ENCODE measurements at places on chromosomes 2 and 18.

DNA sequence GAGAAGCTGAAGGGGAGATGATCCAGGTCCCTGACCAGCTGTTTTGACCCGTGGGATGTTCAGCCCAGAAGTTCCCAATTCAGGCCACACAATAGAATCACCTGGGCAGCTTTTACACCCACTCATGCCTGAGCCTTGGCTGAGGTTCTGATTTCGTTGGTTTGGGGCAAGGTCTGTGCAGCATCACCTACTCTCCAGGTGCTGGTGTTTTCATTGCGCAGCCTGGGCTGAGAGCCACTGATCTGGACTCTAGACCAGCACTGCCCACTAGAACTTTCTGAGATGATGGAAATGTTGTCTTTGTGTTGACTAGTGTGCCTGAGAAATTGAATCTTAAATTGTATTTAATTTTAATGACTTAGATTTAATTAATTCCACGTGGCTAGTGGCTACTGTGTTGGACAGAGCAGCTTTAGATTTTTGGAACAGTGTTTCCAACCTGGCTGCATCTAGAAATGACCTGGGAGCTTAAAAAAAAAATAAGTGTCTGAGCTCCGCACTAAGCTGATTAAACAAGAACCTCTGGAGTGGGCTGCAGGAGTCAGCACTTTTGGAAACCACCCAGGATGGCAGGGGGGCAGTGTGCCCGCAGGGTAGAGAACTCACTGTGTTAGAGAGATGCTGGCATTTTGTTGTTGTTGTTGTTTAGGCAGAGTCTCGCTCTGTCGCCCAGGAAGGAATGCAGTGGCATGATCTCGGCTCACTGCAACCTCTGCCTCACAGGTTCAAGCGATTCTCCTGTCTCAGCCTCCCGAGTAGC lies 33.7 kb downstream of the DYSF start:
- no peak for DNase-seq

- no peak for DNase-seq
Measured at GRCh38 chr2:9618410-9618809, 12.4 kb downstream of the YWHAQ start.

- no peak for DNase-seq
Measured at GRCh38 chr2:154457286-154457685, 241.2 kb upstream of the KCNJ3 start.

- DNase-seq = no peak
Measured at GRCh38 chr2:187989925-187990623, 301.6 kb upstream of the GULP1 start.

- no peak for DNase-seq
Measured at GRCh38 chr2:69914950-69915945, at the start of gene MXD1. TSS of gene MXD1 (plus strand) at chr2:69915109. CDS start at chr2:69915331, 222 bp downstream.
